ENCODE measurements at places on chromosomes 3 and 15.

GRCh38 chr15:85350395-85350794 lies 30.0 kb upstream of the AKAP13 start:
- no peak for DNase-seq

GRCh38 chr3:69612791-69613190 lies 126.5 kb upstream of the MITF start:
- DNase-seq, result no peak

DNA sequence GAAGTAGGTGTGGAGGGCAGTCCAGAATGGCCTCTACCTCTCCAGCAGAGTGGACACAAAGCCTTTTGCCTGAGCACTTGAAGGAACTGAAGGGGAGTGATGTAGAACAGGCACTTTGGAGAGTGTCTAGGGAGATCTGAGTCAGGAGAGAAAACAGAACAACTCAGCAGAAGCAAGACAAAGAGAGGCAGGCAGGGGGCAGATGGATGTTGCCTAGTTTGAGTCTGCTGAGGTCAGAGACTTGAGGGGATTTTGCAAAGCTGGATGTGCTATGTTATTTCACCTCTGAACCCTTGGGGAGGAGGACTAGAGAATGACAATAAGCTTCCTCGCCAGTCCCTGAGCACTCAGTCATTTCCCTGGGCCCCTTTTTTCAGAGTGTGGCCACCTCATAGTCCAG lies 366.4 kb downstream of the EPHB1 start:
- DNase-seq, result no peak

DNA sequence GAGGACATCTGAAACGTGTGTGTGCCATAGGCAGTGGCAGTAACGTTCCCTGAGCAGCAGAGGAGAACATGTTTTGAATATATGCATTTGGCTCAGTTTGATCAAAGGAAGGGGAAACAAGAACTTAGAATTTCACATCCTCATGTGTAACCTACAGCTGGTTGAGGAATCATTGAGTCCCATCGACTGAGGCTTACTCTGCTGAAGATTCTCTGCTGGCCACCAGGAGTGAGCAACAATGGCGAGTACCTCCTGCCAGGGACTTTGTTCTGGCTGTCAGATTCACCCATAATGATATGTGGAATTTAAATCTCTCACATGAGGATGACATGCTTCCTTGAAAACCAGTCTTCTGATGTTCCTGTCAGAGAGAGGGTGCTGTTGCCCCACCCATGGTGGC lies 21.3 kb downstream of the GORASP1 start:
- no peak for DNase-seq

DNA sequence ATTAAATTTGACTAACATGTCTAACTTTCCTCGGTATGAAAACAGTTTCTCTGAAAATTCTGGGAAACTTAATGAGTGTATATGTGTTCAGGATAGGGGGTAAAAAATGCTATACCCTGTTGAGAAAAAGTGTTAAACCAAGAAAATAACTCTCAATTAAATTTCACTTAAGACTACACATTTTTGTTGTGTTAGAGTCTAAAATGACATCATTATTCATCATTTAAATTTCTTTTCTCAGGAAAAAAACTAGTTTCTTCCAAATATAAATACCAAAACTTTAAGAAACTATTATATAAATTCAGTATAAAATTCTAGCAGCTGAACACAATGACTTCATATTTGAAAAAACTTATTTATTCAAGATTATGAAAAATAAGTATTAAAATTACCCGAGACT lies 52.2 kb downstream of the ZNF148 start:
- no peak for DNase-seq

DNA sequence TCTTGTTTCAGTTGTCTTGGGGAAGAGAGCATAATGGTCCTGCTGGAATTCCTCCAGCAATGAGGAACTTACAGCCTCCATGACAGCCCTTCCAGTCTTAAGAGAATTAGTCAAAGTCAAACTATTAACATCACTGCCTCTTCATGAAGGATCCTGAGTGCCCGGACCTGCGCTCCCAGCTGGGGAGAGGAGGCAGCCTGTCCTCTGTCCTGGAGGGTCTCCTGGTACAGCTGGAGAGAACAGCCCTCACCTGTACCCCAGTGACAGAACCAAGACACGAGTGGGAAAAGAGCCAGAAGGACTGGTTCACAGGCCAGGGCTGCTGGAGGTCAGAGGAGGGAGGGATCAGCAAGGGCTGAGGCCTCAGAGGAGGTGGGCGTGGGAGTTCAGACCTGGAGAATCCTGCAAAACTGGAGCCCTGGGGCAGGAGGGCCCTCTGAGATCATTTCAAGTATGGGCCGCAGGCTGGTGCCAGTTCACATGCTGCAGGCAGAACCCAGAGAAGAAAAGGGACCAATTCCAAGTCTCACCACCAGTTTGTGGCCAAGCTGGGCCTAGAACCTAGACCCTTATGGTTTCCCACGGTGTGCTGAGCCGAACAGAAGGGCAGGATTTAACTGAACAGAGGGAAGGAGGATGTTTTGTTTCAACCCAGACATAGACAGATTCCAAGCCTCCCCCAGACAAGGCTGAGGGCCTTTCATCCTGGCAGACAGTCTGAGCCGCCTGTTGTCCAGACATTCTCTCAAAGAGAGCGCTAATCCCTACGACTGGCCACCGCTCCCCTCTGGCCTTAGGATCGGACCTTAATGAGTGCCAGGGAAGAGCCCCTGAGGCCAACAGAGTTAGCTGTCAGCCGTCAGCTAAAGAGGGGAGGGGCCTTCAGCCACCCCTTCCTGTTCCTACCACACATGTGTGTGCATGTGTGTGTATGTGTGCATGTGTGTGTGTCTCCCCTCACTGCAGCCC lies 18.2 kb downstream of the LOXL1 start:
- DNase-seq, result no peak

DNA sequence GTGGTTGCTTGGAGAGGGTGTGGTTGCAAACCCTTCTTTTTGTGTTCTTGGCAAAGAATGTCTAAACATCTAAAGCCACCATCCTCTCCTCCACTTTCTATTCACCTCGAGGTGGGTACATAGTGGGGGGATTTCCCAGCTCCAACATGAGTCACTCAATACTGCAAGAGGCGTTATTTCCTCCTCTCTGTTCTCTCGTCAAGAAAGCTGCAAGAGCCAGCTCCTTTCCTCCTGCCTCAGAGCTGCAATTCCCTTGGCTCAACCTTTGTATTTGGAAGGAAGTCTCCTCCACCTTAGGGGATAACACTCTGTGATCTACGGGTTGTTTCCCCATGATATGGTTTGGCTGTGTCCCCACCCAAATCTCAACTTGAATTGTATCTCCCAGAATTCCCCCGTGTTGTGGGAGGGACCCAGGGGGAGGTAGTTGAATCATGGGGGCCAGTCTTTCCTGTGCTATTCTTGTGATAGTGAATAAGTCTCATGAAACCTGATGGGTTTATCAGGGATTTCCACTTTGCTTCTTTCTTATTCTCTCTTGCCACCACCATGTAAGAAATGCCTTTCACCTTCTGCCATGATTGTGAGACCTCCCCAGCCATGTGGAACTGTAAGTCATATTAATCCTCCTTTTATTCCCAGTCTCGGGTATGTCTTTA lies 138.4 kb downstream of the PLCL2 start:
- DNase-seq, result peak; percentile 25

DNA sequence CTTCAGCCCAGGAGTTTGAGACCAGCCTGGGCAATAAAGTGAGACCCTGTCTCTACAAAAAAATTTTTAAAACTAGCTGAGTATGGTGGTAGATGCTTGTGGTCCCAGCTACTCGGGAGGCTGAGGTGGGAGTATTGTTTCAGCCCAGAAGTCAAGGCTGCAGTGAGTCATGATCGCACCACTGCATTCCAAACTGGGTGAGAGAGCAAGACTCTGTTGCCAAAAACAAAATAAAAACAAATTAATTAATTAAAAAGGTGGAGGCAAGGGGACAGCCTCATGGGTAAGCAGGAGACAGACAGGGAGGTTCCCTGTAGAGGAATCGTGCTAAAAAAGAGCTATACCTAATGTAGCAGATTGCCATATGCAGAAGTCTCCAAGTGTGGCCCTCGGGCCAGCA lies 12.6 kb downstream of the HAPLN3 start:
- no peak for DNase-seq

Measured in T-cell (primary cell).